ENCODE measurements at places on chromosomes 7 and 10.
A peak's percentile ranks its signal among the peaks of the same experiment; 100 is the strongest.

DNA sequence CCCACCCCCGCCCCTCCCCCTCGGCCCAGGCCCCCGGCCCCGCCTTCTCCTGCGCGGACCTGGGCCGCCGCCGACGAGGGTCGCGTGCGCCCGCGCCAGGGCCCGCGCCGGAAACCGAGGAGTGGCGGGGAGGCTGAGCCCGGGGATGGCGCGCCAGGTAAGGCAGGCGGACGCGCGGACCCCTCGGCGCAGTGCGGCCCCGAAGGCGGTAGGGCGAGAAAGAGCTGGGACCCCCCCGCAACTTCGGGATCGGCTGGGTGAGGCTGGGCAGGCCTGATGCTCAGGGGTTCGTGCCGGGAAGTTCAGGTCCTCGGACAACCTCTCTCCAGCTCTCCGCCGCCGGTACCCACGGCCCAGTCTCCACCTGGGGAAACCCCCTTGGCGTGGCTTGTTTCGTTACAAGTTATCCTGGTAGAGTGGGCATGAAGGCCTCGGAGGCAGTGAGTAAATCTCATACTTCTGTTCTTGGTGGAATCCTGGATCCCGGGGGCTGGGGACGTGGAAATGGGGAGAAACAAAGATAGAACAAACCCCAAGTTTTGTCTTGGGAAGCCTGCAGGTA lies 58.4 kb downstream of the ZNF467 start:
- DNase-seq, result no peak

GRCh38 chr10:61643316-61643751 lies 19.4 kb upstream of the CABCOCO1 start:
- DNase-seq, result no peak

- no peak for DNase-seq
Measured at GRCh38 chr7:151648429-151648828, 128.7 kb upstream of the RHEB start.

- DNase-seq, result peak; percentile 22
Measured at GRCh38 chr10:33674986-33675599, 340.6 kb upstream of the NRP1 start.

DNA sequence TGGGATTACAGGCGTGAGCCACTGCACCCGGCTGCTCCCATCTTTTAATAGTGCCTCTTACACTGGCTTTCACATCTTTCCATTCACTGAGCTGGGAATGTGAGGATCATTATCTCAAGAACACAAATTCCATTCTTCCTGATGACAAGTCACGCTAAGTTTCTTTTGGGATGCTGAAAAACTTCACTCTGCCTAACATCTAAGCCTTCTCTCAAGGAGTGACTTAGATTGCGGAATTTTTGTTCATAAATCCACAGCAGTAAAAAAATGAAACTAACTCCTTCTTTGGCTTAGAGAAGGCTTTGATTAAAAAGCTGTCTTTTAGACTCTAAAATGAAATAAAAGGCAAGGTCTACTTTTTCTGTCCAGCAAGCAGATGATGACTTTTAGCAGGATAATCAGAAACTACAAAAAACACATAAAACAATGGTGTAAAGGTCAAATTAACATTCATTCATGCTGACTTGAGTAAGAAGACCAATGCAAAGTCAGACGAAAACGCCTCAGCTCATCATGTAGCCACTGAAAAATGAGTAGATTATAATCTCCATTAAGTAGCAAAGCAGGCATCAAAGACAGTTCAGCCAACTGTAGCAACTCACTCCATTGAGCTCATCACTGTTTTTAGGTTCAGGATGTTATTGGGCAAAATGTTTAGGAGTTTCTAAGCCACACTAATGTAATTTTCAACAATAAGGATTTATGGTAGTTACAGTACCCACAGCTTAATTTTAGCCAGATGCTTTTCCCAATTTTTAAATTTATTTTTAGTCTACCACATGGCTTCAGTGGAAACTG lies 178.8 kb downstream of the ELMO1 start:
- DNase-seq, result no peak

- DNase-seq, result no peak
Measured at GRCh38 chr10:21336476-21337170, 188.9 kb downstream of the SKIDA1 start.

GRCh38 chr10:49150426-49150825 lies 16.6 kb upstream of the FAM170B start:
- no peak for DNase-seq

DNA sequence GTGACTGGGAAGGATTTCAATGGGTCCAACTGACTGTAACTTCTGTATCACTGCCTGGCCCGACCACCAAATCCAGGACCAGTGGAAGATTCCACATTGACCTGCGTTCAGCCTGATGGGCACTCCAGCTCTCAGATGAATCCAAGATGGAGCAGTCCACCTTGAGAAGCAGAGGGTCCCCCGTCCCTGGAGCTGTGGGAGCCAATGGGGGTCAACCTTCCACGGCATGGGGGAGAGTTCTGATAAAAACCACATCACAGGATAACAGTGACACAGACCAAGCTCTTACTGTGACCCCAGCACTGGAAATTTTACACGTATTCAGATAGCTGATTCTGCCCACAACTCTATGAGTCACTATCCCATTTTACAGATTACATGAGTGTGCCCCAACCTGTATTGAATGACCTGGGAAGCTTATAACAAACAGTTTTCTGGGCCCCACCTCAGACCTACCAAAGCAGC lies 11.2 kb downstream of the ZCCHC24 start:
- DNase-seq, result no peak

DNA sequence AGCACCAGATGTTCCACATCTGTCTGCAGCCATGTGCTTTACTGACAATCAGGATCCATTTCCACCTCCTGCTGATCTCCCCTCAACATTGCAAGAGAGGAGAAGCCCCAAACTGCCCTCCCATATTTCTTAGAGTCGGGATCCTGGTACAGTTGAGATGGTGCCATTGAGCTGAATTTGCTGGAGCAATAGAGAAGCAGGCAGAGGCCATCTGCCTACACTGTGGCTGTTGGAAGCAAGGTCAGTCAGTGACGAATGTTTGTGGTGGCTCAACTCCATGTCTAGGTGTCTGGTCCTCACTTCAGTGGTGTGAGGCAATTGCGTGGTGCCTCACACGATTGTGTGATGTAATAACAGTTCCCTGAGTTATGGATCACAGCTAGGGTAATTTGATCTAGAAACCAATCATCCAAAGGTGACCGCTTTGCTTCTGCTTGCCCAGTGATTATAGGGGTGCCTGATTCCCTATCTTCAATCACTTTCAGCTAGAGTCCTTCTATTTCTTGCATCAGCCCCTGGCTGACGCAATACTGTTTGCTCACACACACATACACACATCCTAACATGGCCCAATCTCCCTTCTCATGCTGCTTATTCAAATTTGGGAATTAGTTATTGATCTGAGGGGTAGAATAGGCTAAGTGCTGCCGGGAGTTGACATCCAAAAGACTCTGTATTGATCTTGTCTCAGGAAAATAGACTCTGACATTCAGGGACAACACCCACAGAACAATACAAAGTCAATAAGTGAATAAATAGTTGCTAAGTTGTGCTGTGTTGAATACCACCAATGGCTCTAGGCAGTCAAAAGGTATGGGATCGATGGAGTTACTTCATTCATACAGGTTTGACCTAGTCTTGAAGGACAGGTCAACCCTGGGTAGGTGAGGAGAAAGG lies 46.1 kb upstream of the SLC35B4 start:
- DNase-seq, result no peak

GRCh38 chr10:114319406-114320248 lies 80.6 kb downstream of the VWA2 start:
- DNase-seq, result no peak

GRCh38 chr10:17238445-17239291 lies 10.6 kb downstream of the VIM start:
- DNase-seq, result no peak

DNA sequence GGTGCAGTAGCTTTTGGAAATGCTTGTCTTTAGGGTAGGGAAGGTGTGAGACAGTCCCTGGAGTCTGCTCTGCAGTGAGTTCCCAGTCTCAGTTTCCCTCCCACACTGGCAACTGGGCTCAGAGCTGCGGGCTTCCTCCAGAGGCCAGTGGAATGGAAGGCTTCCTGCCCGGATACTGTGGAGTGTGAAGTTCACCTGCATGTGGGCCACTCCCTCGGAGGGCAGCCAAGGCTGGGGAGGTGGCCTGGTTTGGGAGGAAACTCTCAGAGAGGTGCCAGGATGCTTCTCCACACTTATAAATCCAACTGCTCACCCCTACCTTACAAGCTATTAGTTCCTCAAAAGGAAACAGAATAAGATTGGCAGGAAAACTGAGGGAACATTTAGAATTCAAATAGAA lies 18.1 kb upstream of the UBE2H start:
- no peak for DNase-seq

- no peak for DNase-seq
Measured at GRCh38 chr7:105309235-105310169, 79.2 kb downstream of the SRPK2 start.

GRCh38 chr10:72688208-72688651 lies 3.7 kb upstream of the MCU start:
- peak; percentile 51 for DNase-seq

DNA sequence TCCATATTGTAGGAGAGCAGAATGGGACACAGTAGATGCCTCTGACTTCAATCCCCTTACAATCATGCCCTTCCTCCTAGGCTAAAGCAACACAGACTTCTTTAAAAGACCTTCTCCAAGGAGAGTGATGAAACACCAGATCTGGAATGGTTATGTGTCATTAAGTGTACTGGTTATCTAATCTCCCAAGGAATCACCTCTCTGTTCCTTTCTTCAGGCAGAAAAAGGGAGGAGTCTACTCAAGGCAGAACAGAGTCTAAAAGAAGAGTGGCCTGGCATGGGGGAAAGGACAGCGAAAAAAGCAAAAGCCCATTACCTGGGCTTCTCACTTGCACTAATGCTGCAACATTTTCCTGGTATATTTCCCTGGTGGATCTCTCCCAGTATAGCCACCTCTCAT lies 2.9 kb downstream of the ELMO1 start:
- no peak for DNase-seq

GRCh38 chr10:109037978-109038377 lies 885.3 kb downstream of the XPNPEP1 start:
- DNase-seq, result no peak

DNA sequence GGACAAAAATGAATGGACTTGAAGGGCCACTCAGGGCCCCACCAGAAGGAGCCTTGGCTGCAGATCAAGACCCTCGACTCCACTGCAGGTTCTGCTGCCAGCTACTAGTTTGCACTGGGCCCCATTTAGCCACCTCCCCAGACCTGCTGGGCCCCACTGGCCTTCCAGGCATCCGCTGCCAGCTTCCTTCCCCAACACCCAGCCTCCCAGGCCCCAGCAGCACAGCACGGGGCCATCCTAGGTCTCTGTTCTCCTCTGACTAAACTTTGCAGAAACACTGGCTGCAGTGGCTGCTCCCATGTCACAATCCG lies 277.4 kb upstream of the KLF14 start:
- peak; percentile 53 for DNase-seq

- DNase-seq, result no peak
Measured at GRCh38 chr10:112803961-112804401, 146.1 kb upstream of the TCF7L2 start.

DNA sequence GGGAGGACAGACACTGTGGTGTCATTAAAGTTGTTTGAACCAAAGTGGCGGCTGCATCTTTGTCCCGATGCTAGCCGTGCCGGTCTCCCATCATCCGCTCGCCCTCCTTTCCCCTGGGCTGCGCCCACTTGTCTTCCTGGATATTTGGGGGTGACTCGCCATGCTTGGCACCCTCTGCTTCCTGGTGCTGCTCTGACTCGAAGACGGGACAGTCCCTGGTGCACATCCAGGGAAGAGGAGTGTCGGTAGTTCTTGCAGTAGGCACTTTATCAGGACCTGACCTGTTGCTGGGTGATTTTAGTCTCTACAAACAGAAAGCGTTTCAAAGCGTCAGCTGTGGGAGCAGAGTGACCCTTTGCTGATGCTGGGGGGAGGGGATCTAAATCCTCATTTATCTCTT lies 68.3 kb upstream of the DNAJB6 start:
- no peak for DNase-seq

- DNase-seq, result peak; percentile 3
Measured at GRCh38 chr10:77756319-77757232, 119.0 kb upstream of the KCNMA1 start.

DNA sequence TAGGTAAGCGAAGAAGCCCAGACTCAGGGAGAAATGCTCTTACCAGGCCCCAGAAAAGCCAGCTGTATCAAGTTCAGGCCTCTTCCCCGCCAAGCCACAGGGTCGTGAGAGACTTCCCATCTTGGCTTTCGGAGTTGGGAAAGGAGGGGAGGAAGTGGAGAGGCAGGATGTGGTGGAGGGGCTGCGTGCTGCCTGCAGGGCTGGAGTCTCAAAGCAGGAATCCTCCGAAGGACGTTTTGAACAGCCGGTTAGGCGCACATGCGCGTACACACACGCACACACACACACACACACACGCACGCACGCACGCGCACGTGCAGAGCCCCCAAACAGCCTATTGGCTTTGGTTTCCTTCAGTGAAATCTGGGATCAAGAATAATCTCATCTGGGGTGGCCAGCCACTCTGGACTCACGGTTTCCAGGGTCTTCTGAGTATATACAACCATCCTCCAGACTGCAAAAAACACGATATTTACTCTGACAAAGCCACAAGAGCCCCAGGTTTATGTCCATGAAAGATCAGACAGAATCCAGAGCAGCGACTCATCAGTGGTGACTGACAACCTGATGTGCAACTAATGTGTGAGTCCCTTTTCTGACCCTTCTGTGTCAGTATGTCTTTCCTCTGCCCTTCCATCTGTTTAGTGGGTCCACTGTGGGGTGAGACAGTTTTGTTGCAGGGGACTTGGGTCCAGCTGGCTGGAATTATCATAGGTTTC lies 115.0 kb upstream of the ZNF438 start:
- DNase-seq, result peak; percentile 64

GRCh38 chr10:35386594-35387174 lies 50.4 kb downstream of the CCNY start:
- DNase-seq, result no peak

DNA sequence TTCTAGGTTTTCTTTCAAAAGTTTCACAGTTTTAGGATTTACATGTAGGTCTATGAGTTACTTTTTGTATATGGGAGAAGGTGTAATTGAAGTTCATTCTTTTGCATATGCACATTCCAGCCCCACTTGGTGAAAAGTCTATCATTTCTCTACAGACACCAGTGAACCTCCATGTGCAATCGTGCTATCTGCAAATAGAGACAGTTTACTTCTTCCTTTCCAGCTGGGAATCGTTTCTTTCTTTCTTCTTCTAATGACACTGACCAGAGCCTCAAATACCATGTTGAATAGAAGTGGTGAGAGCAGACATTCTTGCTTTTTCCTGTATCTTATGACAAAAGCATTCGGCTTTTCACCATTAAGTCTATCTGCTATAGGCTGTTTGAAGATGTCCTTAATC lies 122.7 kb downstream of the ARHGAP22 start:
- no peak for DNase-seq

DNA sequence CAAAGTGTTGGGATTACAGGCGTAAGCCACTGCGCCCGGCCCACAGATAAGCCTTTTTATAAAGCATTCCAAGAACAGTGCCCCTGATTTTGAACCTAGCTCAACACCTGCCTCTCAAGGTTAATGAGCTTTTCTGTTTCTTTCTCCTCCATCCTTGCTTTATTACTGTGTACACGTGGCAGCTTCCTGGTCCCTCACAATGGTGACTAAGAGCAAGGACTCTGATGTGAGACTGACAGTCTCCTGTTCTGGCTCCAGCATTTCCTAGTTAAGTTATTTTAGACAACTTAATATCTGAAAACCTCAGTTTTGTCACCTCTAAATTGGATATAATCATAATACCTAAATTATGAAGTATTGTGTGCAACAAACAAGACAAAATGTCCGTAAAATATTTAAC lies 9.9 kb downstream of the HABP2 start:
- no peak for DNase-seq

All from right lung (tissue), 10 donors.